ENCODE measurements at places on chromosomes 11 and 22. TPM values are rescaled to one million over a fixed set of nuclear protein-coding genes. Genes with fewer than 3 reads are reported as not detected.

GRCh38 chr22:43891360-43892182 is at the start of gene PNPLA5:
Gene PNPLA5 (minus strand): TSS chr22:43892013. CDS start chr22:43891880, 133 bp downstream.
- DNase-seq: no peak

GRCh38 chr11:78783301-78783700 is 208.6 kb upstream of the NARS2 start:
- DNase-seq: no peak

GRCh38 chr11:33471541-33471940 is 214.4 kb downstream of the HIPK3 start:
- DNase-seq: no peak

GRCh38 chr22:33572086-33572485 is 348.2 kb downstream of the LARGE1 start:
- DNase-seq: no peak

DNA sequence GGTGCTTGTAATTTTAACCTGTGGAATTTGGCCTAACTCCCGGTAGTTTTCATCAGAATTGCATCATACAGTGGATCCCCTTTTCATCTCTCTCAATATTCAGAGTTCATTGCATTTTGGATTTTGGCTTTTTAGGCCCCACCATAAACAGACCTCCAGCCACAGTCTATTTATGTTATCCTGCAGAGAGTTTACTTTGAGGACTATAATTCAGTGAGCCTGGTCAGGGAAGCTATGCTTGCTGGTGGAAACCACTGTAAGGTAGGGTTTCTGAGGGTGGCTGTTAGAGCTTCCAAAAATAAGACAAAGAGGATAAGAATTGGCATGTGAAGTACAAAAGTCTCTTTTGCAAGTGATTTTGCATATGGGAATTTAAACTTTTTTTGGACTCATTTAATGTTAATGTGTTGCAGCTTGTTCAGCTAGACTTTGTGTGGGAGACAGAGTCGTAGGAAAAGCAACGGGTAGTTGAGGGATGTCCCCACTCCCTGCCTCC is 34.8 kb upstream of the DDI1 start:
- no peak for DNase-seq

PGA5 gene
- not detected for total RNA-seq

DNA sequence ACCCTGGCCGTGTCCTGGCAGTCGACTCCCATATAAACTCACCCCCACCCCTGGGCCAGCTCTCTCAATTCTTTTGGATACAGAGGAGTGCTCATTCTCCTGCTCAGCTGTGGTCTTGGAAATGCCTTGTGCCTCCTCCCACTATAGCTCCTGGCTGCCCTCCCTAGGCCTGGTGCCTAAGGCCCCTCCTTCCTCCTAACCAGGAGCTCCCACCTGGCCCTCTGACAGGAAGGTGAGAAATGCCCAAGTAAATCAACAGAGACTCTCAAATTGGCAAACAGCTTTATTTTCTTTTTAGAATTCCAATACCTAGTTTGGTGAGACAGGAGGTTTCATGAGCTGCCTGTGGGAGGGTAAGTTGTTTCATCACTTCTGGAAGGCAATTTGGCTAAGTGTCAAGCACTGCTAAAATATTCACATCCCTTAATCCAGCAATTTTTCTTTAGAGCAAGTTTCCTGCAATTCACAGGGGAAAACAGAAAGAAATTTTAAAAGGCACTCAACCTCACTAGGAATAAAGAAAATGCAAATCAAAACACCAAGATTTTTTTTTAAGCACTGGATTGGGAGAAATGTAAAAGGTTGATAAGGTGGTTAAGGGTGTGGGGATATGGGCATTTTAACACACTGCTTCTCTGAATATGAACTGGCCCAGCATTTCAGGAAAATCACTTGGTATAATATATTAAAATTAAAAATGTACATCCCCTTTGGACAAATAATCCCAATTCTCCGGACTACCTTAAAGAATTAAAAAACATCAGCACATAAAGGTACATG is 209.7 kb upstream of the ARHGAP20 start:
- DNase-seq: no peak

DNA sequence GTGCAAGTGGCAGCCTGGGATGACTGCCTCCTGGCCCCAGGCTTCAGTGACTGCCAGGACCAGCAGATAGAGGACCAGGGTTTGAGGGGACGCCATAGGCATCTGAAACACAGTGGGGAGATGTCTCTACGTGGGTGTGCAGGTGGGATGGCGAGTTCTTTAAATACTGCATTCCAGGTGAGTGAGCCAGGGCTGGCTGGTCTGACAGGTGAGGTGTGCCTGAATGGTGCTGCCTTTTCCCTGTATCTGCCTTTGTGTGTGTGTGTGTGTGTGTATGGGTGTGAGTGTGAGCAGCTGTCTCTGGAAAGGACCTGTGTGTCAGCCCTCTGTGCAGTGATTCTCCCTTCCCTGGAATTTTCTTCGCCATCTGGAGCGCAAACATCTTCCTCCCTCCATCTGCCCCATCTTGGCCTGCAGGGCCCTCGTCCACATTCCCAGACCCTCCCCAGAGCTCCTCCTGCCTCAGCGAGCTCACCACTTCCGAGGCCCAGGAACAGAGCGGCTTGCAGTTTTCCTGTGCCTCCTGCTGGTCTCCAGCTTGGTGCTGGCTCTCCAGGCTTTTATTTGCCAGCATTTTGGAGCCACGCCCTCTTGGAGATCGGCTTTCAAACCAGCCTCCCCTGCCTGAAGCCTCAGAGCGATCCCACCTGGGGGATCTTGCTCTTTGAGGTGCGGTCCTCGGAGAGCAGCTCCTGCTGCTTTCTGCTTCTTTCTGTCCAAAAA is at the start of gene GPHA2:
Gene GPHA2, minus strand, starts transcription at position 535 of the 723 bp plus-strand sequence. Its CDS starts 433 bp downstream, at position 102.
- DNase-seq: no peak

All from mucosa of gallbladder (tissue), 1 donor.